ENCODE measurements at places on chromosomes 4 and X. TPM values are rescaled to one million over a fixed set of nuclear protein-coding genes. Genes with fewer than 3 reads are reported as not detected.

The MND1 gene
- 0.28 TPM for total RNA-seq

The SFRP2 gene
- total RNA-seq: 5.2 TPM

The PCDH18 gene
- total RNA-seq: 4.9 TPM

The SRD5A3 gene
- total RNA-seq: 14.6 TPM

The RBMXL3 gene
- not detected for total RNA-seq

The F11 gene
- not detected for total RNA-seq

The HCFC1 gene
- total RNA-seq: 37.3 TPM

The ZNF330 gene
- 142 TPM for total RNA-seq

The XAGE1A gene
- total RNA-seq: not detected

- no peak for DNase-seq
Measured at GRCh38 chr4:5906191-5906590, 13.3 kb upstream of the CRMP1 start.

DNA sequence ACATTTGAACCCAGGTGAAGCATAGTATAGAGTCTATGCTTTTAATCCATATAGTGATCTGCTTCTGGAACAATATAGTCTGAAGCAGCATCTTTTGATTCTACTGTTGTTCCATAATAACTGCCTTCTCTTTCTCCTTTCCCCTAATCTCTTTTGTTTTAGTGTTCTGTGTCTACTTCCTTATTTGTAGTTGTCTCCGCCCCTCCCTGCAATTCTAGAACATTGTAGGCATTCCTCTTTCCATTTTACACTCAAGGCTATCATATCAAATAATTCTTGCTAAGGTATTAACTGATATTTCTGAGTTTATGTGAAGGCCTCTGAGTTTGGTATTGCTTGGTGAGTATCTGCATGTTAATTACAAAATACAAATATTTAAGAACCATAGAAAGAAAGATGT lies 11.6 kb downstream of the BLTP1 start:
- DNase-seq: no peak

DNA sequence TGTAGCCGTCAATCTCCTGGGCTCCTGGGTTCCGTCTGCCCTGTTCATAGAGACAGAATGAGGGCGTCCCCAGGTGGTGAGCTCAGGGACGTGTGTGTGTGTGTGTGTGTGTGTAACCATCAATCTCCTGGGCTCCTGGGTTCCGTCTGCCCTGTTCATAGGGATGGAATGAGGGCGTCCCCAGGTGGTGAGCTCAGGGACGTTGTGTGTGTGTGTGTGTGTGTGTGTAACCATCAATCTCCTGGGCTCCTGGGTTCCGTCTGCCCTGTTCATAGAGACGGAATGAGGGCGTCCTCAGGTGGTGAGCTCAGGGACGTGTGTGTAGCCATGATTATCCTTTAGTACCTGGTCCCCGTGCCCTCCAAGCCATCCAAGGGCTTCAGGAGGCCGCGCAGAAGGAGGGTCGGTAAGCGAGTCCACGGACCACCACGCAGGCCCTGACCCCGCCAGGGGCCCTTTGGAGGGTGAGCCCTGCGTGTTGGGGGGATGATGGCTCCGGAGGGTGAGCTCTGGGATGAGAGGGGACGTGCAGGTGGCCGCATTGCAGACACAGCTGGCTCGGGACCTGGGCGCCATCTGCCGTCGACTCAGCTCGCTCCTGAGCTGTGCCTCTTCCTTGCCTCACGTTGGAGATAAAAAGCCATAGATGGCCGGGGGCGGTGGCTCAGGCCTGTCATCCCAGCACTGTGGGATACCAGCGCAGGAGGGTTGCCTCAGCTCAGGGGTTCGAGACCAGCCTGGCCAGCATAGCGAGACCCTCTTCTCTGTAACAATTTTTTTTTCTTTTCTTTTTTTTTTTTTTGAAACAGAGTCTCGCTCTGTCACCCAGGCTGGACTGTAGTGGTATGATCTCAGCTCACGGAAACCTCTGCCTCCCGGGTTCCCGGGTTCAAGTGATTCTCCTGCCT lies 5.4 kb upstream of the GTPBP6 start:
- no peak for DNase-seq

GRCh38 chr4:103720661-103721060 lies 876 bp upstream of the TACR3 start:
- DNase-seq: no peak

DNA sequence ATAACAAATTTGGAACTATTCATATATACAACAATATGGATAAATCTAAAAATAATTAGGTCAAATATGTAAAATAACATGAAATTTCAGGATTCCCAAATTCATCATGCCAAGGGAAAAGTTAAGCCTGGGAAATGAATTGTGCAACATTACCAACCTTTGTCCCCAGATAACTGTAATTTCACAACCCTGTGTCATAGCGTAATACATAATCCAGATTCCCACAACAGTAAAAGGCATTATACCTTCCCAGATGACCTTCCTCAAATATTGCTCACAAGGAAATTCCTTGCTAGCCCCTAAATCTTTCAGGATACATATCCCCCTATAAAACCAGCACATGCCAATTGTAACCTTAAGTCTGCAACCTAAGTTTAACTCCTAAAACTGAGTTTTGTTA lies 32.9 kb upstream of the RAB40A start:
- DNase-seq: no peak

GRCh38 chr4:152380185-152380584 lies 155.7 kb downstream of the FBXW7 start:
- DNase-seq: no peak

- DNase-seq: no peak
Measured at GRCh38 chrX:131577999-131578734, 34.3 kb downstream of the OR13H1 start.

GRCh38 chrX:139832718-139833309 lies 100.0 kb downstream of the ATP11C start:
- no peak for DNase-seq

DNA sequence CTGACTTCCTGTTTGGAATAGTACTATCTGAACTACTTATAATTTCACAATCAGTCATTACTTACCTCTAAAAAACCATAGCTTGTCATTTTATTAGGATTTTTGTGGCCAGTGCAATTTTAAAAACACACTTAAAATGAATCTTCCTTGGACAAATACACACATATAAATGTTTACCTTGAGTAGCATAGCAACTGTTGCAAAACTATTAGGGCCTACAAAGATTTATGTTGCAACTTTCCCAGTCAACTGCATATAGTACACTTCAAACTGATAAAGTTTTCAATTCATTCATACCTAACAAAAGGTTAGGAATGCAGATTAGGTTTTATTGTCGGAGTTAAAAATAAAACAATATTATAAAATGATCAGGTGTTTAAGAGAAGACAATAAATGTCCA lies 193.0 kb downstream of the PDGFC start:
- no peak for DNase-seq

DNA sequence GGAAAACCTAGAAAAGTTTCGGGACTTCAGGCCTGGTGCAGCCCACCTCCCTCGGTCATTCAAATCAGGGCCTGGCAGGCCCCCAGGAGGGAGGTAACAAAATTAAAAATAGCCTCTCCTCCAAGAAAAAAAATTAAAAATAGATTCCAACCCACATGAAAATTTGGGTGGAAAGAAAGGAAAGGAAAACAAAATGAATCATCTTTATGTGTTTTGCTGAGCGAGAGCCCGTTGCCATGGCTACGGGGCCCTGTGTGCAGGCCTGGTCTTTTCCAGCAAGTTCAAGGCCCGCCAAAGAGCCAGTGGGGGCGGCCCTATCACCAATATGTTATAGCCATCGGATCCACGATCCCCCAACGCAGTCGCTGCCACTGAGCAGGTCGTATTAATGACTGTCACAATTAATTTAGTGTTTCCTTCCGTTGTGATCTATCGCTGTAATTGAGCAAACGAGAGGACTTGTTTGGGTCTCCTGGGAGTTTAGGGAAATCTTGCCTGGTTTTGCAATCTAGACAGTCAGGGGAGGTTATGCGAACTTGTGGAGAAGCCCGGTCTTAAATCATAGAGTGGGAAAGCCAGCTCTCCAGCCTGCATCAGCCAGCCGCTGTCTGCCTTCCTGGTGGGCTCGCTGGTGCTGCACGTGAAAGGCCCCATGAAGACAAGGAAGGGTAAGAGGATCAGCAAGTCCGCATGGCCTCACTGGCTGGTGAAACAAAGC lies 452.4 kb downstream of the BCOR start:
- DNase-seq: peak; percentile 60

- DNase-seq: no peak
Measured at GRCh38 chr4:89000382-89000781, 56.6 kb downstream of the FAM13A start.

- no peak for DNase-seq
Measured at GRCh38 chr4:136056748-136057147, 1475.5 kb downstream of the PCDH18 start.

GRCh38 chr4:41653523-41653922 lies 95.0 kb downstream of the PHOX2B start:
- no peak for DNase-seq

GRCh38 chr4:127219232-127219631 lies 413.5 kb upstream of the INTU start:
- no peak for DNase-seq

GRCh38 chr4:102647117-102647516 lies 113.7 kb downstream of the MANBA start:
- DNase-seq: no peak

- no peak for DNase-seq
Measured at GRCh38 chrX:125778261-125778660, 387.8 kb downstream of the DCAF12L2 start.

DNA sequence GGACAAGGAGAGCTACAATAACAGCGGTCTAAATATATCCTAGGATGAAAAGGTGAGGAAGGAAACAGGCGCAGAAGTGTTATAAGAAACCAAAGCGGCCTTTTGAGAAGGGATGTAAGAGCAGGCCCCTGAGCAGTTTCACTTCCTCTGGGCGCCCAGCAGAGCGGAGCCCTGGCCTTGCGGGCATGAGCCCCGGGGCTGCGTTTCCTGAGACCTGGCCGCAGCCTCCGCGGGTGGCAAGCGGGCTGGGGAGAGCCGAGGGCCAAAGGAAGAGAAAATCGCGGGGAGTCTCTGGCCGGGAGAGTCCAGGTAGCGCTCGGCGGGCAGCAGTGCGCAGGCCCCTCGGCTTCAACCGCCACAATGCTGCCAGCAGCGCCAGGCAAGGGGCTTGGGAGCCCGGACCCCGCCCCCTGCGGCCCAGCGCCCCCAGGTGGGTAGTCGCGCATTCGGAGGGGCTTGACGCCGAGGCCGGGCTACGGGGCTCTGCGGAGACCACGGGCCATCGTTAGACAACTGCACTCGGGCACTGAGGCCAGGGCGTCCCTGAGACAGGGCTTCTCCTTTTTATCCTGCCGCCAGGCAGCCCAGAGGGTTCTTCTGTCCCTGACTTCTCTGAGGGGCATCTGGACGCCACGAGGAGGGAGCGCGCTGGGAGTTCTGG lies at the start of gene BANK1:
TSS of gene BANK1 (plus strand) at position 210 of the 661 bp plus-strand sequence. CDS start at position 361, 151 bp downstream.
- peak; percentile 25 for DNase-seq

- no peak for DNase-seq
Measured at GRCh38 chr4:140115140-140115539, 38.8 kb downstream of the MAML3 start.

GRCh38 chr4:146095091-146095690 lies 80.3 kb upstream of the LSM6 start:
- no peak for DNase-seq
